ENCODE measurements at places on chromosomes 7 and 10.
A peak's percentile ranks its signal among the peaks of the same experiment; 100 is the strongest.

DNA sequence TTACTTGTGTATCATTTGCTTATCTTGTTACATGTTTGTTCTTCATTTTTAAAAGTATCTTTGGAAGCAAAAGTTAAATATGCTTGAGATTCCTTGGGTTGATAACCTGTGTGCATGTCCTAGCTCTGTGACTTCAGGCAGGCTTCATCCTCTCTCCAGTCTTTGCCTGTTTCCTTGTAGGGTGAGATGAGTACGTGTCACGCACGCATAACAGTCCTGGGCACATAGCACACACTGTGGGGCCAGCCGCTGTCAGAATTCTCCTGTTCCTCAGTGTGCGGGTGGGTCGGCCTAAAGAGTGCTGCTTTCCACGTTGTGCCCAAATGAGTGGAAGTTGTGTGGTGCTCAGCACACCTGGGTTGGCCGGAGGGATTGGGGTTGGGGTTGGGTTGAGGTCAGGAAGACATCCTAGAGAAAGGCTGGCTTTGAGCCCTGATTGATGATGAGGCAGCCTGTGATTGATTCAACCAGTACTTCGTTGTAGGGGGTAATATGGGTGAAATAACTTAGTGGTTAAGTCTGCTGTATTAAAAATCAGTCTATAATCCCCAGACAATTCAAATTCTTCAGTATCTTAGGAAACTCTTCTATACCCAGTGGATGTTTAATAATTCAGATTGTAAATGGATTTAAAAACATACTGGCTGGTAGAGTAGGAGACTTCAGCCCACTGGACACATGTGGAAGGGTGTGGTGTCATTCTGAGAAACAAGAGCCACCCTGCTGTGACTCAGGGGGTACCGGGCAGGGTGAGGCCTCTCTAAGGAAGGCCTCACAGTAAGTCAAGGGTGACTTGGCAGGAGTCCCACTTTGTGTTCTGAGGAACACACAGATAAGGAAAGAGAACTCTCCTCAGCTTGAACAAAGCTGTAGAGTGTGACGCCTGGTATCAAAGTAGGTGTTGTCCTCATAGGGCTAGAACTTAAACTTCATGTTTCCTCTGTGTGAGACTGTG is 54.8 kb downstream of the DAGLB start:
- peak; percentile 77 for DNase-seq

DNA sequence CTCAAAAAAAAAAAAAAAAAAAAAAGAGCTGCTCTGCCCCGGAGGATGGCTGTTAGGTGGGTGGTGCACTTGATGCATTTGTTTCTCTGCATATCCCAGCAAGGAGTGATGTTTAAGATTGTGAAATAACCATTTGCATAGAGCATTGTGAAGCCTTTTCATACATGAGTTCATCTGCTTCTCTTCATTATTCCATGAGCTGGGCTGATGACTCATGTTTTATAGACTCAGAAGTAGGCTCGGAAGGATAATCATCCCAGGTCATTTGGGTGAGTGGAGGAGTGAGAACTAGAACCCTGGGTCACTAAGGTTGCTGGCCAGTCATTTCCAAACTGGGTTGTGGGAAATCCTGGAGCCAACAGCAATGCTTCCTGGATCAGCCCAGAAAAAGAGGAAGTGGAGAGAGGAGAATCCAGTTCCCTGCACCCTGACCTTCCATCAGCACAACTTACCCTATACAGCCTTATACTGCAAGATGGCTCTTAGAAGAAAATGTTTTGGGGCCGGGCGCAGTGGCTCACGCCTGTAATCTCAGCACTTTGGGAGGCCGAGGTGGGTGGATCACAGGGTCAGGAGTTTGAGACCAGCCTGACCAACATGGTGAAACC is 45.3 kb downstream of the TACC2 start:
- no peak for DNase-seq

DNA sequence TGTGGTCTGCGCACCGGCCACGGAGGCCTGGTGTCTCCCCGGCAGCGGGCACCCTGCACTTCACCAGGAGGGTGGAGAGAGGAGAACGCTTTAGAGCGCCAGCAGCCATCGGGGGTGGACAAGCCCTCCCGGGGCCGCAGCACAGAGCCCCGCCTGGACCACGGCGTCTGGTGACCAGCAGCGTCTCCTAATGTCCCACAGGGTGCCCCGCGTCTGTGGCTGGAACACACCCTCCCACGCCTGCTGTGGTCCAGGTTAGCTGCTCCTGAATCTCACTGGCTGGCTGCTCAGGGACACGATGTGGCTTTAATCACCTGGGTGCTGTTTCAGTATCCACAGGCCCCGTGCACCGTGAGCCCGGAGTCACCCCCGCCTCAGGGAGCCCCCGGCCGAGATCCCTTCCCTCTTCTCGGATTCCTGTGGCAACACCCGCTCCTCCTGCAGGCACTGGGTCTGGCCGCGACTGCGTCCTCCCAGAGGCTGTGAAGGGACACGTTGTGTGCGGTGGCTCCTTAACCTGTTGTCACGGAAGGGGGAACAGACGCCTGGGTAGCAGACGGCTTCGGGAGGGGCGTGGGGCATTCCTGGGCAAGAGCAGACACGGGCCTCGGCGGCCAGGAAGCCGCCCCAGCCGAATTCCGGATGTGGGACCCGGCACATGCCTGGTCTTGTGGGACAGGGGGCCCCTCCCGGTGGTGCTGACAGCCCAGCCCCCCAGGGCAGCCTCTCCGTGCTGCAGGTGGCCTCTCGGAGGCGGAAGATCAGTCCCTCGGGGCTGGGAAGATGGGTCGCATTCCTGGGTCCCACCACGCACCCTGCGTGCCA is 78.9 kb downstream of the FOXL3 start:
- DNase-seq: no peak

DNA sequence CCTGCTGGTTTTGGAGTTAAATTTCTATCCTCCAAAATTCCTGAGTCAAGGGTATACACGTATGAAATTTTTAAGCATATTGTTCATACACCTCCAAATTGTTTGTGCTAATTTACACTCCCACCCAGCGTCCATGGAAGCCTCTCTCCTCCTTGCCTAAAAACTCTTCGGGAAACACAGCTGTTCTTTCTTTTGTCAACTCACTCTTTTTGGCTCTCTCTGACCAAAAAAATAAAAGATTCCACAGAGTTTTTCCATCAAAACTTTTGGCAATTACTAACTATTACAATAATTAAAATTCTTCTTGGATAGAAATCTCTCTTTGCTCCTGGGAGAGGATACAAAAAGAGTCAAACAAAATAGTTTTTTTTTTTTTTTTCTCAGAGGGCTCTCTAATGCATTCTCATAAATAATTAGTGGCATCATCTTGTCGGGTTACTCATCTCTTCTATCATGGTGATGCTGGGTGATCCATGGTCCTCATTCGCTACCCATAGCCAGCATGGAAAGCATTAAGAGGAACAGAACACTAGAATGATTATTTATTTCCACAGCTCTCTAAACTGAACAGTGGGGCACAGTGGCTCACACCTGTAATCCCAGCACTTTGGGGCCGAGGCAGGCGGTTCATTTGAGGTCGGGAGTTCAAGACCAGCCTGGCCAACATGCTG is 310.7 kb downstream of the SFMBT2 start:
- no peak for DNase-seq

- no peak for DNase-seq
Observed at GRCh38 chr7:77752016-77752415, 46.2 kb downstream of the TMEM60 start.

DNA sequence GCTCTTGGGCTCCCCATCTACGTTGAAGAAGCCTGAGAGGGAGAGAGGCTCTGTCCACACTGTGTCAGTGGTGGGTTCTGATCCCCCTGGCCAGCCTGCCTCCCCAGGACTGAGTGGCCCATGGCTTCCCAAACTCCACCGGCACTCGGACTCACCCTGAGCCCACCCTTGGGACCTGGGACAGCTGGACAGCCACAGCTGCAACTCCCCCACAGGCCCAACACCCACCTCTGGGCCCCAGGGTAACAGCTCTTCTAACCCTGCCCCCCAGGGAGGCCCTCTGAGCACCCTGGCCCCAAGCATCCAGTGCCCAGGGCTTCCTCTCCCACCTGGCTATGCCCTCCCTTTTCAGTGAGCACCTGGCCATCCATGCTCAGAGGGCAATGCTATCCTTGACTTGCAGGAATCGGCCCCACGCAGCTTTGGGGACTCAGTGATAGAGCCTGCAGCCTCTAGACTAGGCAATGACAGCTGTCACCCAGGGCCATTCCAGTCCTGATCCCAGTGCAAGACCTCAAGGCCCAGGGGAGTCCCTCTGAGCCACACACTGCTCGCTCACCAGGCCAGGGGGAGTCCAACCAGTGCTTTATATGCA is 17.9 kb downstream of the OGDHL start:
- no peak for DNase-seq

GRCh38 chr10:89215511-89215910 is 8.4 kb upstream of the CH25H start:
- DNase-seq: no peak

- no peak for DNase-seq
Observed at GRCh38 chr7:92010215-92010614, 69.6 kb downstream of the AKAP9 start.

- DNase-seq: no peak
Observed at GRCh38 chr10:70669015-70669414, 3.3 kb upstream of the ADAMTS14 start.

GRCh38 chr10:31959461-31960173 is 31.0 kb upstream of the ARHGAP12 start:
- no peak for DNase-seq

DNA sequence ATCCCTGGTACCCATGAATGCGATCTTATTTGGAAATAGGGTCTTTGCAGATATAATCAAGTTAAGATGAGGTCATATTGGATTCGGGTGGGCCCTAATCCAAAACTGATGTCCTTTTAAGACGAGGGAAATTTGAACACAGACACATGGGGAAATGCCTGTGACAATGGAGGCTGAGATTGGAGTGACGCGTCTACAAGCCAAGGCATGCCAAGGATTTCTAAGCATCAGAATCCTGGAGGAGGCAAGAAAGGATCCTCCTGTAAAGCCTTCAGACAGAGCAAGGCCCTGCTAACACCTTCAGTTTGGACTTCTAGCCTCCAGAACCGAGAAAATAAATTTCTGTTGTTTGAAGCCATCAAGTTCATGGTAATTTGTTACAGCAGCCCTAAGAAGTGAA is 18.5 kb downstream of the PARP12 start:
- DNase-seq: no peak

DNA sequence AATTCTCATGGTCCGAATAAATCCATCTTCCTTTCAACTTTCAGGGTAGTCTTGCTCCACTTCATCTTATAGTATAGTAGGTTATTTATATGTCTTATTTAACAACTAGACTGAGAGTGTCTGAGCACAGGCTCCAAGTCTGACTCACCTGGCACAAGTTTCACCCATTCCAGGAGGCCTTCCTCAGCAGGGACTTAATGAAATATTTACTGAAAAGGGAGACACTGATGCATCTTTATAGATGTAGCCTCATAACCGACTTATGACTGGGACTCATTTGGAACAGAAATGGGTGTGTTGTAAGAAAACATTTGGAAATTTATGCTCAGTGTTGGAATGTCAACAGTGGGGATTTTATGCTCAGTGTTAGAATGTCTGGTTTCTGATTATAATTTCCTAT is 59.9 kb downstream of the CH25H start:
- no peak for DNase-seq

- DNase-seq: no peak
Observed at GRCh38 chr10:98238391-98238790, 29.6 kb downstream of the LOXL4 start.

GRCh38 chr7:157565981-157566630 is 229.3 kb downstream of the DNAJB6 start:
- no peak for DNase-seq

- DNase-seq: no peak
Observed at GRCh38 chr10:78620985-78621799, 447.6 kb upstream of the ZMIZ1 start.

GRCh38 chr10:93875032-93875358 is 18.8 kb upstream of the SLC35G1 start:
- no peak for DNase-seq

DNA sequence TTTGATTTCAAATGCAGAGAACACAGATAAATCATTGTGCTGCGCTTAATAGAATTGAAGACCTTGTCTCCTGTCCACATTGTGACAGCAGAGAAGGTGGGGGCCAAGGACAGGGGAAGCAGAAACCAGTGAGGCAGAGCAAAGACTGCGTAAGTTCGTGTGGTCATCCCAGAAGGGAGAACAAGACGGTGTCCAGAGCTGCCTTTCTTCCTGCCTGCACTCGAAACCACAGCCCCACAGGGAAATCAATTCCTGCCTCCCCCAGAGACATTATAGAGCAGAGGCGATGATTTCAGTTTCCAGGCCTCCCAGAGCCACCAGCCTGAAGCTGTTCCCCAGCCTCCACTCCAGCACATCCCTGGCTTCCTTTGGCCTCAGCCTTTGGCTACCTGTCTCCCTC is 39.7 kb upstream of the UCN3 start:
- DNase-seq: no peak

GRCh38 chr7:6437251-6437650 is 10.5 kb downstream of the DAGLB start:
- DNase-seq: peak; percentile 64

DNA sequence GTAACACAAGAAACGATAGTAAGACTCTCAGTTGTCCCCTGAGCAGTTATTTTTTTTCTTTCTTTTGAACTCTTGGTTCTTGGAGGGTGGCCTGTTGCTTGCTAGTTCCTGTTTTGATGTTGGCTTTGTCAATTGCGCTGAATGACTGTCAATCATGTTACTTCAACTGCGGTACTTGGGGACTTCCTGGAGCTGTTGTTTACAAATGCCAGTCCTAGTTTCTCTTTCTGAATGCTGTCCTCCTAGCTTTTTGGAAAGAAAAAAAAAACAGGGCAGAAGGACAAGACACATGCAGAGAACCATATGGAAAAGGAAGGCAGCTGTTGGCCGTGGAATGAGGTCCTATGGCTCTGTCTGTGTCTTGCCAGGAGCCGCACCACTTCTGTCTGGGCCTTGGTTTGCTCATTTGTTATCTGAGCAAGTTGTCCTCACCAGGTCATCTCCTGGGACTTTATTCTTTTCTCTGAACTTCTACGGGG is 7.0 kb upstream of the PDCD4 start:
- peak; percentile 42 for DNase-seq

DNA sequence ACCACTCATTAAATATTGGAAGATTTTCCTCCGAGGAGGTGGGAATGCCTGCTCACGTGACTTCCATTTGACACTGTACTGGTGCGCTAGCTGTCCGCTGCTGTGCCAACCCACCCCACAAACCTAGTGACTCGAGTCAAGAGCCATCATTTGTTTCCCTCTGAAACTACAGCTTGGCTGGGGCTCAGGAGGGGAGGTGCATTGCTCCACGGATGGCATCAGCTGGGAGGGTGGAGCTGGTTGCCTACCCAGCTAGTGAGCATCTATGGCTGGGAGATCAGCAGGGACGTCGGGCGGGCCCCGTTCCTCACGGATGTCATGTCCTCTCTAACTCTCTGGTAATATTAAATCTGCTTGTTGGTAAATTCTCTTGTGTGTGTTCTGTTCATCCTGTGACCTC is 9.5 kb upstream of the FOXL3 start:
- DNase-seq: no peak

Data from activated CD4-positive, alpha-beta T cell treated with anti-CD3 and anti-CD28 coated beads for 48 hours (primary cell).